ENCODE measurements at places on chromosomes 4 and X. TPM values are rescaled to one million over a fixed set of nuclear protein-coding genes. Genes with fewer than 3 reads are reported as not detected.
A peak's percentile ranks its signal among the peaks of the same experiment; 100 is the strongest.

The HDAC8 gene
- total RNA-seq: 20.8 TPM

- no peak for DNase-seq
Observed at GRCh38 chr4:101033986-101034385, 313.3 kb downstream of the PPP3CA start.

DNA sequence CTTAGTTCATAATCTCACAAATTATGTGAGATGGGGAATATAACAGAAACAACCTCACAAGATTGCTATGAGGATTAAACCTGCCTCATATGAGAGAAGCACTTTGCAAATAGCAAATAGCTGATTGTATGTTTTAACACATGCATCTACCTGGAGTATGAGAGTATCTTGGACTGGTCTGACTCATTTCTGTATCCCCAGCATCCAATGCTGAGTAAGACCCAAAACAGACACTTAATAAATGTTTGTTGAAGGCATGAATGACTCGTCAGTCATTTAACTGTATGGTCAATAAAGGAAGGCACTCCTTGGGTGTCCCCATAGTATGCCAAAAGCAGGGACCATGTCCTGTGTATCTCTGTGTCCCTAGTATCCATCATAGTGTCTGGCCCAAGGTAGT lies 350.9 kb upstream of the F9 start:
- DNase-seq: no peak

GRCh38 chrX:43655151-43656004 lies 721 bp upstream of the MAOA start:
- peak; percentile 49 for DNase-seq

- no peak for DNase-seq
Observed at GRCh38 chrX:131388293-131388692, 99.2 kb upstream of the IGSF1 start.

The CCNQ gene
- 107 TPM for total RNA-seq

DNA sequence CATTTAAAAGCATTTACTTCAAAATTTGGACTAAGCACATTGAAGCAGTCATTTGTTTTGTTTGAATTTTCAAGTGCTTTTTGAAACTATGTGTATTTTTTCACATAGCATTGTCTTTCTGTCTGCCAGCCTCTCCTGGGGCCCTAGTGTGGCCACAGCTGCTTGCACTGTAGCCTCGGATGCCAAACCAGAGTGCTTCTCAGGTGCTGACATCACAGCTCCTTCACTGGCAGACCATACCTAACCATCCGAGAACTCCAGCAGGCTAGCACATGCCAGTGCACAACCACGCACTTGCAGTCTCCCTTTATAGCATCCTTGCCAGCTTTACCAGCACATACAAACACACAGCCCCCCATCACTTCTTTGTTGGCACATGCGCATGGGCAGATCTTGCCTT lies 1019.7 kb downstream of the STPG2 start:
- no peak for DNase-seq

The ANOS1 gene
- not detected for total RNA-seq

GRCh38 chrX:106467422-106467821 lies 144.4 kb upstream of the RADX start:
- no peak for DNase-seq

- DNase-seq: no peak
Observed at GRCh38 chr4:10054571-10055041, 33.3 kb upstream of the SLC2A9 start.

The TMEM271 gene
- total RNA-seq: not detected

DNA sequence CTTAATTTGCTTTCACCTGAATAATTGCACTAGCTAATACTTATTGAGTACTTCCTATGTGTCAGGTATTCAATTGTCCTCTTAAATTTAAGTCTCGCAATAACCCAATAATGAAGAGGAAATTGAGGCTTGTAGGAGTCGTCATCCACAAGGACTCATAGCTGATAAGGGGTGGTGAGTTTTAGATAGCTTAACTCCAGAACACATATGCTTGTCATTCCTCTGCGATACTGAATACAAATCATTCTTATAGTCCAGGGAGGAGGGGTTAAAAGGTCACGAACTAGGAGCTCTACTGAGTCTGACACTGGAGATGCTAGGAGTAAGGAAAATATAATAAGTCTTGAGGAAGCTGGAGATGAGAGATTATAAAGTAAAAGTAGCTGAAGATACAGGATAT lies 1.4 kb upstream of the PACRGL start:
- no peak for DNase-seq

- no peak for DNase-seq
Observed at GRCh38 chr4:40461062-40461461, 125.9 kb downstream of the CHRNA9 start.

DNA sequence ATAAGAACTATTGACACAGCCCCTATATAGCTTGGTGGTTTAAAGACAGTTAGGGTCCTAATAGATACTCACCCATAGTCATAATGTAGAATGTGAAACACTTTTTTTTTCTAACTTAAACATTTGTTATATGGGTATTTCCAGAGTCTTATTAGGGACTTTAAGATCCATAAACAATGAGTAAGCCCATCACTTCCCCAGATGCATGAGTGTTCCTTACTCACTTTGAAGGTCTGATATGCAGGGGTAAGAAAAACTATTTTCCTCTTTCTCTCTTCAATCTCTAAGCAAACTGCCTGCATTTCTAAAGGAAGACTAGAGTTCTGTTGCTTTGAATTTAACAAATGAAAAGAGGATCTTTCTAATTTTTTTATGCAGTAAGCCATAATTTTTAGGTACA lies 443.6 kb upstream of the PITX2 start:
- no peak for DNase-seq

- DNase-seq: no peak
Observed at GRCh38 chr4:82886147-82886942, 4.6 kb downstream of the SEC31A start.

GRCh38 chr4:52552778-52553177 lies 106.3 kb downstream of the USP46 start:
- DNase-seq: peak; percentile 82

The NPY2R gene
- total RNA-seq: not detected

The MXRA5 gene
- not detected for total RNA-seq

- no peak for DNase-seq
Observed at GRCh38 chrX:46860557-46860956, 23.7 kb downstream of the RP2 start.

The UGT2B15 gene
- total RNA-seq: 0.28 TPM

DNA sequence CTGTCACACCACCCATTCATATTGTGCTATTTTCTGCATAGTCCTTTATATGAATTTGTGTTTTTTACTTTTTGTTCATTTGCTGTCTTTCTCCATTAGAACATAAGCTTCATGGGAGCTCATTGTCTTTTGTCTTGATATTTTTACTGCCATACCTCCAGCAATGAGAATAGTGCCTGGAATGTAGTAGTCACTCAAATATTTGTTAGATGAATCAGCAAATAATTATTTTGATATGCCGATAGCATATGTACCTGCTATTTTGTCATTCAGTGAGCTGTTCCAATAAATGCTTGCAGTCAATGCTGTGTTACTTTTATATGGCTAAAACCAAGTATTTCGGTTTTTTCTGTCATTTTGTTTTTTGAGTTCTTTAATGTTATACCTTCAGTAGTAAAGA lies 43.5 kb upstream of the SLC25A31 start:
- no peak for DNase-seq

The UGT2B17 gene
- total RNA-seq: not detected

- no peak for DNase-seq
Observed at GRCh38 chrX:154092371-154092770, 5.1 kb downstream of the MECP2 start.

- no peak for DNase-seq
Observed at GRCh38 chrX:102154900-102155805, 624 bp downstream of the BEX5 start.

The CT83 gene
- not detected for total RNA-seq

DNA sequence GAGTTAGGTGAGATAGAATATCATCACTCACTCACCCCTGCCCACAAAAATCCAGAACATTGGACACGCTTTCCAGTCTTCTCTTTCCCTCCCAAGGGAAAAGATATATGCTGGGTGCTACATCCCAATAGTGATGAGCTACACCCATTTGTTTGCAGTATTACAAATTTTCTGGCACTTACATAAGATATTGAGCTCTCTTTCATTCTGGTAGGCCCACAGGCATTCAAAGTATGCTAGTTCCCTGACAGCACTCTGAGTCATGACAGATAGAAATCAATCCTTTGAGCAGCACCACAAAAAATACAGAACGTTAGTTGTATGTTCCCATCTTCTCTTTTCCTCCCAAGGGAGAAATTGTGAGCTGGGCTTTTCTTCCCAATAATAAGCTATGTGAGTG lies 477.6 kb upstream of the GRID2 start:
- peak; percentile 41 for DNase-seq

GRCh38 chr4:95432466-95432865 lies 116.3 kb downstream of the UNC5C start:
- no peak for DNase-seq

DNA sequence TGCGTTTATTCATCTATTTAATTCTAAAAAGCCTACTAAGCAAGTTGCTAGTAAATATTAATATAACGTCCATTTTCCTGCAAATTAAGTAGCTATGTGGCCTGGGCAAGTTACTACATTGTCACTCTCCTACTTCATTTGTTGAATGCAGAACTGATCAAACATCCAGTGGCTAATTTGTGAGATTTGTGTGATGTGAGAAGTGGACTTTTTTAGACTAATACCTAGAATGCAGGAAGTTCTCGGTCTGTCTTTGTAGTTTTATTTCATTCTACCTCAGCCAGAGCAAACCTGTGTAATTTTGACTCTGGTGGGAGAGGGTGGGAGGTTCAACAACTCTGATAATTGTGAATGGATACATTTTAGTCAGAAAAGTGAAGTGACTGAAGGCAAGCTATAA lies 840 bp downstream of the GUF1 start:
- no peak for DNase-seq

DNA sequence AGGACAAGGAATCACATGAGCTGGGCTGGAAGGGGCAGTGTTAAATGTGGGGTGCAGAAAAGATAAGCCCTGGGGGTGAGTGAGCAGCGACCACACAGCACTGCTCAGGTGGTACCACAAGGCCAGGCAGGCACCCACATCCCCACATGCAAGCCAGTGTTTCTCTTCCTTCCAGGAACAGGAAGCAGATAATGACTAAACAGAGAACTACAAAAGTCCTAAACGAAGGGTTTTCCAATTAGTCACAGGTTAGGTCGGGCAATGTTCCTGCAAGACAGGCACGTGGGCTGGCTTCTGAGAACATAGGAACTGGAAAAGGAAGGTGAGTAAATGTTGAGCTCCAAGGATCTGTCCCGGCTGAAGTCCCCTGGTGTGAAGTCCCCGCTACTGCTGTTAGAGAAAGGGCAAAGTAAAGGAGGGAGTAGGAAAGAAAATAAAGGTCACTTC lies 19.5 kb downstream of the RELL1 start:
- DNase-seq: peak; percentile 86

GRCh38 chr4:165967486-165967885 lies 94.4 kb downstream of the TLL1 start:
- no peak for DNase-seq

DNA sequence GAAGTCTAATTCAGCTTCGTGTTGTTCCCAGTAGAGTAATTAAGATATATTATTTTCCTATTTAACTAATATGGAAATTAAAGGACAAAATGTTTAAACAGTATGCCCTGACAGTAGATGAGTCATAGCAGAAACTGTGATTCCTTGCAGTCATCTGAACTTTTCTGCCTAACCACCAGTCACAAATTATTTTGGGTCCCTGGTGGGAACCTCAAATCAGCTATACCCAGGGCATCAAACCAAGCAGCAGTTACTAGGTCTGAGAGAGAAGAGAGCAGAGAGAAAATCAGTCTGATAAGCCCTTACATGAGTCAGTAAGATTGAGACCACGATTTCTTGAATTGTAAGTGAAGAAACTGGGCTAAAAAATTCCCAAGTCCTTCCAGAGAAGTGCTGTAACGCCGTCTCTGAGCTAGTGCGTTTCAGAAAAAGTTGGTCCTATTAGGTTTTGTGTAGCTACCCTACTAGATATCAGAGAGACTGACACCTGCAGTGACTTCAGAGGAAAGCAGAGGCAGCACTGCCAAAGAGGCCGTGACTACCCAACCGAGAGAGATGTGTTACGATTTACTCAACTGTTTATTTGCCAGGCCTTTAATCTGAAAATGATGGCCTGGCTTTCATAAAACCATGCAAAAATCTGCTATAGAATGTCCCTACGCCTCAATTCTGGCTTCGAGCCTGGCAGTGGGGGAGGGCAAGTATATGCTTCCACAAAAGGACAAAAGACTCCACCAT lies 21.7 kb upstream of the GPM6A start:
- DNase-seq: no peak

DNA sequence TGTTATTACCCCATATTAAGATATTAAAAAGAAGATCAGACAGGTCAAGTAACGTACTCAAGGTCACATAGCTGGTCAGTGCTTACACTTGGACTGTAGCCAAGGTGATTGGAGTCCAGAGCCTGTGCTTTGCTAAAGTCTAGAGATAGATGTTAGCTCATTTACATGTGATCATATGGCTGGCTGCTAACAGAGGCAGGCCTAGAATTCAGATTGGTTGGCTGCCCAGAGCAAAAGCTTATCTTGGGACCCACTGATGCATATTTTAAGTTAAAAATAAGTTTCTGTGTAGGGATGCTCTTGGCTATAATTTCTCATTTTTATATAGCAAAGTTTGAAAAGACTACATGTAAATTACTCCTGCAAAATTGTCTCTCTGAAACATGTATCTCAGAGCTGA lies 18.1 kb upstream of the EXOC1L start:
- DNase-seq: no peak

- DNase-seq: no peak
Observed at GRCh38 chr4:108042927-108043326, 53.2 kb downstream of the HADH start.

DNA sequence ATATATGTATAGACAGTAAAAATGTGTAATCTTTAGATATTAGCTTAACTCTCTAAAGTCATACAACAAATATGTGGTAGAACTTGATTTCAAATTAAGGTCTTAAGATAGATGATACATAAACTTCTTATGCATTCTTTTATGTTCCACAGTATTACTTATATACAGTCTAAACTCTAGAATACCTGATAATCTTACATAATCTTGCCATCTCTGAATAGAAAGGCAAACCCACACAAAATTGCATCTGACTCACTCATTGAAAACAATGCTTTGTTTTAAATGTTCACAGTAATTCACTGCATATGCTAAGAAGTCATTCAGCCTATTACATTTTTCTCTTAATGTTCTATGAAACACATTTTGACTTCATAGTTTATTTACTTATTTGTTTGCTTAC lies 10.1 kb downstream of the SULT1B1 start:
- DNase-seq: no peak

The JCHAIN gene
- total RNA-seq: not detected

The DCAF12L2 gene
- total RNA-seq: not detected

DNA sequence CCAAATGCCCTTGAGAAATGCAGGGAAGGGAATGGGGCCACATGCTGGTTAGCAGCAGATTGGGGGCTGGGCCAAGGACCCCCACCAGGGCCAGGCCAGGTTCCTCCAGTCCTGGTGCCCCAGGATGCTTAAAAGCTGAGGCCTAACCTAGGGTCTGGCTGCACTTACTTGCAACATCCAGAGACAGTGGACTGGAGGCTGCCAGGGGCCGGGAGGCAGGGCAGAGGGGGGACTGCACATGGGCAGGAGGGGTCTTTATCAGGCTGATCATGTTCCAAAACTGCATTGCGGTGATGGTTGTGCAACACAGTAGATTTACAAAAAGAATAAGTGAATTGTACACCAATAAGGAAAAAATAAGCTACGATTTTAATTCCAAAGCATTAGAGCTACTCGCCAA lies 36.8 kb upstream of the C4orf50 start:
- no peak for DNase-seq

The AKAP14 gene
- not detected for total RNA-seq

Data from HT-29 (cell line).